HT1080 (cell line): ENCODE measurements at places on chromosomes 4 and X. TPM values are rescaled to one million over a fixed set of nuclear protein-coding genes. Genes with fewer than 3 reads are reported as not detected.

DNA sequence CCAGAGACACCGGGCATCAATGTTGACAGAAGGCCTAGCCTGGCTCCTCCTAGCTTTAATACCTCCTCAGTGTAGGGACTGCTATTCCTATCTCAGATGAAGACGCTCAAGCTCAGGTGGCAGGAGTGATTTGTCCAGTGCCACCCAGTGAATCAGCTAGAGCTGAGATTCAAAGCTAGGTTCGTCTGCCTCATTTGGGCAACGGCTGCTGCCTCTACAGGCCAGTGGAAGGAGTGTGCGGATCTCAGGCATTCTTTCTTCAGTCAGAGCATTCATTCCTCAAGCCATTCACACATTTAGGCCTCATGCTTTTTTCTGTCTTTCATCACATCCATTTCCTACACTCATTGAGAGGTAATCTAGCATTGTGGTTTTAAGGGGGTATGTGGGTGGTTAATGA lies 7.3 kb downstream of the TSR2 start:
- DNase-seq = no peak

GRCh38 chr4:66229885-66230284 lies 559.6 kb upstream of the EPHA5 start:
- no peak for DNase-seq

GRCh38 chr4:76206222-76206942 lies 7.2 kb downstream of the SCARB2 start:
- DNase-seq = no peak

- no peak for DNase-seq
These were observed 1607.4 kb downstream of the C4orf33 start for GRCh38 chr4:130703211-130703935.

DNA sequence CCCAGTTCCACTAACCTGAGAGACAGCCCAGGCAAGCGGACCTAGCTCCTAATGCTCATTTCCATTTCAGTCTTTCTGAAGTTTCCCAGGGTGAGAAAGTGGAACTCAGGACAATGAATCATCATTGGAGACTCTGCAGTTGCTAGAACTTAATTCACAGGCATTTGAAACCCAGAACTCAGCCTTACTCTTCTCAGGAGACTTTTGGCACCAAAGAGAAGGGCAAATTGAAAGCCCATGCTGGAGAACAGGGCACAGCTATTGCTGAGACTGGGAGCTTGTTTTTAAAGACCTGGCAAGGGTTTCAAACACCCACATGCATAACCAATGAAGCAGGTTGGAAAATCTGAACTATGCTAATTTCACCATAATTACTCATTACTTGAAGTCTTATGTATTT lies 36.0 kb downstream of the BST1 start:
- no peak for DNase-seq

DNA sequence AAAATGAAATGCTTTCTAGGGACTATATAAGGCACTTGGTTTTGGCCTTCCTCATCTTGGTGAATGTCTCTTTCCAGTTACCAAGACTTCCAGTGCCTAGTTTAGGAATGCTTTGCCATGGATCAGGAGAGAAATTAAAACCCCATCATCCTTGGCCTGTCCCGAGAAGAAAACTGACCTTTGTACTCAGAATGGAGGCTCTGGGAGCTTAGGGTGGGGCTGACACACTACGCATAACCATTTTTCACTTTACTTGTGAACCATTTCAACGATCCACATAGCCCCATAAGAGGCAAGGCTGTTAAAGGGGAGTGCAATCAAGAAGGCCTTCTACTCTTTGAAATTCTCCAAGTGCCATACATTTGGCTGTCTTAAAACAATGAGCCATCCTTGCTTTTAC lies 26.7 kb upstream of the ZCCHC13 start:
- DNase-seq = no peak

GRCh38 chr4:16597845-16598596 lies 300.4 kb downstream of the LDB2 start:
- peak; percentile 68 for DNase-seq

- peak; percentile 22 for DNase-seq
These were observed 145.7 kb downstream of the VSIG4 start for GRCh38 chrX:65894133-65894532.

- no peak for DNase-seq
These were observed 69.0 kb downstream of the STAG2 start for GRCh38 chrX:124030520-124030919.

DNA sequence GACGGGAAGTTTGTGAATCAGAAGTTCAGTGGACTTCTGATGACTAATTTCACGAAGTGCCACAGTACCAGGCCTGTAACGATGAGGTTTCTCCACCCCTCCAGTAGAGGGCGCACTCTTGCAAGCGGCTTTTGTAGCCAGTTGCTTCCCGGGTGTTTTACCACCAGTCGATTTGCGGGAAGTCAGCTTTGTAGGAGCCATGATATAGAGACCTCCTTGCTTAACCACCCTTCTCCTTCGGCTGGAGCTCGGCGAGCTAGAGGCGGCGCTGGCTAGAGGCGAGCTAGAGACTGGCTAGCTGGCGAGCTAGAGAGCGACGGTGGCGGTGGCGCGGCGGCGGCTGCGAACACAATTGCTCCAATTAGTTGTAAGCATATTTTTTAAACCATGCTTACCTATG lies 72.0 kb downstream of the IL1RAPL1 start:
- peak; percentile 0 for DNase-seq

DNA sequence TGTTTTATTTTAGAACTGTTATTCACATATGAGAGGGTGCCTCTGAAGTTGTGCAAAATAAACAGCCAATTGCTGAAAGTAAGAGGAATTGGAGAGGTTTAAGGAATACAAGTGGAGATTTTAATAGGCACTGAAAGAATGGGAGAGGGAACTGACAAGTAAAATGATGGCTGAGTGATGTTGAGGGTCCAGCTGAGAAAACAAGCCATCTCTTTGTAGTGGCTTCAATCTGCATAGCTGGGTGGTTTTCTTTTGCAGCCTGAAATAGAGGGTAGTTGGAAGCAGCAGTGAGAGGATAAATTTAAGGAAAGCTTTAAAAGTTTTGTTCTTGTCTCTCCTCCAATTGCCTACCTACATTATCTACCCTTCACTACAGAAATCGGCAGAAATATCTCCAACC lies 106.7 kb upstream of the DGKK start:
- no peak for DNase-seq

- no peak for DNase-seq
These were observed 685 bp downstream of the COMMD8 start for GRCh38 chr4:47462799-47463234.

- no peak for DNase-seq
These were observed 13.0 kb upstream of the RHOH start for GRCh38 chr4:40183615-40184411.

- DNase-seq = no peak
These were observed 147.8 kb upstream of the PSAPL1 start for GRCh38 chr4:7582313-7583097.

GRCh38 chrX:72105436-72105835 lies 26.3 kb downstream of the RTL5 start:
- no peak for DNase-seq

DNA sequence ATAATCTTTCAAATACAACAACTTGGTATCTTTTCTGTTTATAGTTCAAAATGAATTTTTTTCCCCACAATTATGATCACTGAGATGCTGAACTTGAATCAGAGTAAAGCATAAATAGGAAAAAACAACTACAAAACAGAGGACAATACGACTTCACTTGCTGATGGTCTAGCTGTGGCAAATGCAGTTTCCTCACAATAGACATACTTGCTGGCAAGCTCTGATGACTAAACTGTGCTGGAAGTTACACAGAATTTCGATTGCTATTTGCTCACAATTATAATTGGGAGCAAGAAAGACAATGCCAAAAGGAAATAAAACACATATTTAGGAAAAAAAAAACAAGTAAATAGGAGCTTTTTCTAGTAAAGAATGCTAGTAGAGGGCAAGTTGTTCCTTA lies 14.7 kb downstream of the VEGFC start:
- no peak for DNase-seq

DNA sequence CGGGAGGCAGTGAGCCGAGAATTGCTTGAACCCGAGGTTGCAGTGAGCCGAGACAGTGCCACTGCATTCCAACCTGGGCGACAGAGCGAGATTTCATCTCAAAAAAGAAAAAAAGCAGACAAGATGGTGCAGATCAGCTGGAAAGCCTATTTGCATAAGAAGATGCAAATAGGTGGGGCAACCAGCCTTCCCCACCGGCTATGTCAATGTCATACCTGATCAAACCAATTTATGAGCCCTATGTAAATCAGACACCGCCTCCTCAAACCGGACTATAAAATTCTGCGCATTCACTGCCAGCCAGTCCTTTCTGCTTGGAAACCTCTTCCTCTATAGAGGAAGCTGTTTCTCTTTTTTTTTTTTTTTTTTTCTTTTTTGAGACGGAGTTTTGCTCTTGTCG lies 64.5 kb upstream of the CHRNA9 start:
- no peak for DNase-seq

- DNase-seq = no peak
These were observed 15.8 kb downstream of the HTRA3 start for GRCh38 chr4:8285143-8285975.

GRCh38 chrX:154779261-154779660 lies 16.6 kb downstream of the DKC1 start:
- DNase-seq = no peak

DNA sequence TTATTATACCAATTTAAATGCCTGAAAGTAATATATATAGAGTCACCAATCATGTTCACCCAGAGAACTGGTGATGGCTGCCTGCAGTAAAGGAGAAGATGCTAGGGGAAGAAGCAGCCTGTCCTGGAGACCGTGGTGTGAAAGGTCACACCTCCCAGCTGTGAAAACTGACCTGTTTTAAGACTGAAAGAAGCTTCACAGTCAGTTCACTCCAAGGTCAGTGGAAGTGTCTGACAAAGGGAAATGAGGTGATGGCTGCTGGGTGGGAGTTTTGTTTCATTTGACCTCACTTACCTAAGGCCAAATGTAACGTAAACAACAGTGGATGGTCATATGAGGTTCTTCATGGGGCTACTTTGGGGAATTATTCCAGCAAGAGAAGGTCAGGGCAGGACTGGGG lies 352.1 kb upstream of the GATB start:
- DNase-seq = no peak

DNA sequence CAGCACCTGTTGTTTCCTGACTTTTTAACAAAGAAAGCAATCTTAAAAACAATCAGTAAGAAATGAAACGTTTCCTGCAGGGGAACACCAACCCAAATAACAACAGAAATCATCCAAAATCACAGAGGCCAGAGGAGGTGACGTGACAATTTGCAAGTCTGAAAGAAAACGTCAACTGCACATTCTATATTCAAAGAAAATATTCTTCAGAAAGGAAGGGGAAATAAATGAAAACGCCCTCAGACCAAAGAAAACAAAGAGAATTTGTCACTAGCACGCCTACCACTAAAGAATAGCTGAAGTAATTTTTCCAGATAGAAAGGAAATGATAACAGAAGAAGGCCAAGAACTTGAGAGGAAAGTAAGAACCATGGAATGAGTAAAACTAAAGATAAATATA lies 74.4 kb downstream of the CASP3 start:
- DNase-seq = no peak

- DNase-seq = no peak
These were observed 26.6 kb downstream of the ADRA2C start for GRCh38 chr4:3792813-3793212.

DNA sequence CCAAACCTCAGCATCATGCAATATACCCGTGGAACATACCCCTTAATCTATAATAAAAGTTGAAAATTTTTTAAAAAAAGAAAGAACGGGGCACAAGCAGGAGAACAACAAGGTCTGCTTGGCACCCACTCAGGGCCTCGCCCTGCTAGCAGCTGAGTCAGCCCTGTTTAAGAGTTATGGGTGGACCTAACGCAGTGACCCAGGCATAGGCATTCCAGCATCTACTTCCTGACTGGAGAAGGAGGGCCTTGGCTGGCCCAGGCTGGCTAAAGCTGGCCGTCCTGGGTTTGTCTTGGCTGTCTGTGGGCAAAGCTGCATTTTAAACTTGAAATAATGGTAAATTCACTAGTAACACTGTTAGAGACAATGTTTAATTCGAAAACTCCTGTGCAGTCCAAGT lies 236.7 kb upstream of the PGRMC2 start:
- peak; percentile 78 for DNase-seq

DNA sequence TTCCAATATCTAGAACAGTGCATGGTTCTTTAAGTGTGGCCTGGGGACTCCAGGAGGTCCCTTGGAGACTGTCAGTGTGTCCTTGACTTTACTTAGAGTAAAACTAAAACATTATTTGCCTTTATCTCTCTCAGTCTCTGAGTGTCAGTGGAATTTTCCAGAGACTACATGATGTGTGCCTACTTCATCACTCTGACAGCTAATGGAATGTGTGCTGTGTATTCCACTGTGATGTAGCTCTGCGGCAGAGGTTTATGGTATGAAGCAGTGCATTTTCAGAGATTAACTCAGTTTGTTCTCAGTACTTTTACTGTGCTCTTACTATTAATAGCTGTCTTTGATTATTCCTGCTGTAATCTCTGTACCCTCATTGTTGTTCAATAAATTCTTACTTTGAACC lies 85.6 kb downstream of the MANBA start:
- no peak for DNase-seq

GRCh38 chr4:85866508-85866907 lies 391.6 kb downstream of the ARHGAP24 start:
- no peak for DNase-seq

DNA sequence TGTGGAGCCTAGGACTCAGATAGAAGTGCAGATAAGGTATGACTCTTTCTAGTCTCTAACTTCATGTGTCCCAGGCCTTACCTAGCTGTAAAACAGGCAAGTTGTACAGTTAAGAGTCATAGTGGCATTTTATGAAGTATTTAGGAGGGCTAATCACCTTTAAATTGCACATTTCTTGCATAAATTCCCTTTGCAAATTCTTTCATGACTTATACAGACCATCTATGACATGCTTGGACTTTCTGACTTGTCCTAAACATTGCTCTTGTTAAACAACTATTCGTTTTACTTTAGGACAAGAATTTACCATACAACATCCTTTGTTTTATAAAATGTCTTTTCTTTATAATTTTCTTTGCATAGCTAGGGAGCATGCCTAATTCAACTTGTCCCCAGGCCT lies 7.8 kb upstream of the RRAGB start:
- no peak for DNase-seq

- no peak for DNase-seq
These were observed 136.5 kb downstream of the AASDH start for GRCh38 chr4:56250776-56251175.

DNA sequence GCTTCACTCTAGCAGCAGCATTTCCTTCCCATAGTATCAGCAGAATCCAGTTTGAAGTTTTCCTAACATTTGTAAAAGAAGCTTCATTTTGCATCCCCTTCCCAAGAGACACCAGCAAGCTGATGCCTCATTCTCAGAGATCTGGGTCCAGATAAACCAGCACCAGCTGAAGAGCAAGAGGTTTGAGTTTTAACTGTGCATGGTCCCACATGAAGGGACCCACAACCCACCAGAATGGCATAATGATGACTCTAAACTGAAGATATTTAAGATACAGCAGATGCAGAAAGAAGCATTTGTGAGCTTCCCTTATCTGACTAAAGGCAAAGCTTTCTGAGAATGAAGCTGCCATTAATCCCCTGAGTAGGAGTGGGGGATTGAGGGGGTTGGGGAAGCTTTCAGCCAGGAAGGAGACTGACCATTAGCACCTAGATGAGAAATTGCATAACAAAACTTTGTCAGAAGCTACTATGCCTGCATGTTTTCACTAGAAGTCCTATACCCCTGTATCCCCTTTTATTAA lies 18.6 kb downstream of the NUDT6 start:
- no peak for DNase-seq

HSFX3 gene
- not detected in 2 replicates for total RNA-seq

RASSF6 gene
- total RNA-seq = not detected in 2 replicates

RHOXF2B gene
- not detected in 2 replicates for total RNA-seq

TCEAL6 gene
- total RNA-seq = not detected in 2 replicates

YY2 gene
- total RNA-seq = 1.0 and 1.7 TPM in 2 replicates

AFF2 gene
- 1.0 and 1.4 TPM in 2 replicates for total RNA-seq

NWD2 gene
- total RNA-seq = not detected in 2 replicates

CENPVL2 gene
- not detected in 2 replicates for total RNA-seq

PLAC8 gene
- not detected in 2 replicates for total RNA-seq

PACRGL gene
- 10.3 and 21.7 TPM in 2 replicates for total RNA-seq

AREG gene
- total RNA-seq = 1.4 and 1.9 TPM in 2 replicates
